ENCODE measurements at places on chromosomes 7 and 10.

DNA sequence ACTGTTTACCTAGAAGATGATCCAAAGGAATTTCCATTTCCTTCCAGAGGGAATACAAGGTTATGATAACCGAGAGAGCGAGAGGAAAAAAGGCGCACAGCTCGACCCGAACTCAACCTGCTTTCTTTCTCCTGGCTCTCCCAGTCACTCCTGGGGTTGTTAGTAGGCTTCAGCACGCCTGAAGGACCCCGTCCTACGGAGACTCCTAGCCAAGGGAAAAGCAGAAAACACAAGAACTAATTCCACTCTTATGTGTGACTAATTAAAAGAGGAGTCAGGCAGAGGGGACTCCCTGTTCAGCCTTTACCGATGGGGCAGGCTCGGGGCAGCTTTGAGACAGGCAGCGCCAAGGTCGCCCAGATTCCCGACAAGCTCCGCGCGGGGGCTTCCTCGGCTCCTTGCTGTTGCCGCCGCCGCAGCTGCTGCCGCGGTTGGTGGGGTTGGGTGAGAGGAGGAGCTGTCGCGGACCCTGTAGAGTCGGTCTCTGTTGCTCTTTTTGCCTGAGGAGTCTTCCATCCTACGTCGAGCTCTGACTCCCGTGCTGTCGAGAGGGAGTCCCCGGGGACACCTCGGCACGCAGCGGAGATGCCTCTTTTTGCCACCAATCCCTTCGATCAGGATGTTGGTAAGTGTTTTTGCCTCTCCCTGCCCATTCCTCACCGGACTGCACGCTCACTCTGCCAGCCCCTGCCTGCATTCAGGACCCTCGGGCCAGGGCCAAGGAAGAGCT is at the start of gene STAM:
Gene STAM (plus strand): TSS at position 397 of the 730 bp plus-strand sequence. CDS start 189 bp downstream, at position 586.
- peak; percentile 87 for DNase-seq

- no peak for DNase-seq
Observed at GRCh38 chr7:81285142-81285871, 366.5 kb upstream of the SEMA3C start.

- no peak for DNase-seq
Observed at GRCh38 chr7:144659211-144659610, 176.6 kb downstream of the TPK1 start.

GRCh38 chr7:34361663-34362250 is 296.3 kb upstream of the NPSR1 start:
- DNase-seq = no peak

GRCh38 chr10:69902835-69903535 is 101.3 kb downstream of the COL13A1 start:
- DNase-seq = no peak

GRCh38 chr7:66088861-66089838 is 13.5 kb downstream of the ASL start:
- no peak for DNase-seq

DNA sequence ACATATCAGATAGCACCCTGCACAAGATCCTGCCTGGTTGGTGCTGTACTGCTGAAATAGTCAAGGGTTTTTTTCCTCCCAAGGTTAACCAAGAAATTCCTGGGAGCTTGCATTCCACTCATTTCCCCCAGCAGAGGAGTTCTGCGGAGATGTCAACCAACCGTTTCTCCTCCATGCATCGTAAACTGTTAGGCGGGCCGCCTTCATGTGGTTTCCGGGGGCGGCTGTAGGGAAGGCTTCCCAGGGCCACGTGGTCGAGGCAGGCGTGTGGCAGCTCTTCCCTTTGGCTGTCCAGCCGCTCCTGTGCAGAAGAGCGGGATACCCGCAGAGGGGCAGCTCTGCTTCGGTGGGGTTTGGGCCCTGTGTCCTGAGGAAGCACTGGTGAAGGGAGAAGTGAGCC is 113.7 kb downstream of the RGS10 start:
- DNase-seq = no peak

DNA sequence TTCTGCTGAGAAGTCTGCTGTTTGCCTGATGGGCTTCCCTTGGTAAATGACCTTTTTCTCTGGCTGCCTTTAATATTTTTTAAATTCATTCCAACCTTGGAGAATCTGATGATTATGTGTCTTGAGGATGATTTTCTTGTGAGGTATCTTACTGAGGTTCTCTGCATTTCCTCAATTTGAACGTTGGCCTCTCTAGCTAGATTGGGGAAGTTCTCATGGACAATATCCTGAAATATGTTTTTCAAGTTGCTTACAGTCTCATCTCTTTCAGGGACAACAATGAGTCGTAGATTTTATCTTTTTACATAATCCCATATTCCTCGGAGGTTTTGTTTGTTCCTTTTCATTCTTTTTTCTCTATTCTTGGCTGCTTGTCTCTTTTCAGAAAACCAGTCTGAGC is 208.4 kb downstream of the KIF20B start:
- no peak for DNase-seq

Data from NCI-H774 (cell line).